ENCODE measurements at places on chromosomes 7 and 10. TPM values are rescaled to one million over a fixed set of nuclear protein-coding genes. Genes with fewer than 3 reads are reported as not detected.

The DYNC1I1 gene
- total RNA-seq = not detected

GRCh38 chr7:22579961-22580360 lies 80.0 kb upstream of the STEAP1B start:
- no peak for DNase-seq

GRCh38 chr10:77185696-77186095 lies 451.9 kb downstream of the KCNMA1 start:
- no peak for DNase-seq

DNA sequence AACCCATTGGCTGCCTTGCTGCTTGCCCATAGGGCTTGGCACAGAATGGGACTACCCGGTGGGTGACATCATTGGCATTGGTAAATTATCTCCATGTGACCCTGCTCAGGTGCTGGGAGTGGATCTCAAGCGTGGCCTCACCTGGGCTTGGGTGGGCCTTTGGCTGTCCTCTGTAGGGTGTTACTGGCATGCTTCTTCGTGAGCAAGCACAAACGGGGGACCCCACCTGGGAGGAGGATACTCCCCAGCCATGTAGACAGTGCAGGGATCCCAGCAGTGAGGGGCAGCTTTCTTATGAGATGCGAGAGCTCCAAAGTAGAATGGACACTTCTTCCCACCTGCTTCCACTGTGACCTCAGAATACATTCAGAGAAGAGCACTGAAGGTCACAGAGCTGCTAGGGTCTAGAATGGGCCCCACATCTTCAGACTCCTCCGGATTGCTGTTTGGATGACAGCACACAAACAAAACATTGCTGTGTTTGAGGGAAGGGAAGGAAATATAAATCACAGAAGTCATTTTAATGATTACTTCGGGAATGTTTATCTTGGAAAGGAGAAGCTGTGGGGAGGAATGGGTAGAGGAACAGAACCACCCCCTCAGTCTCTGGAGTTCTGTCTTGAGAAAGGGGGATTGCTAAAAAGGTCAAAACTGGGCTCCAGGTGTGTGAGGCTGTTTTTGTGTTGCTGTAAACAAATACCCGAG lies 75.9 kb downstream of the SH2D4B start:
- DNase-seq = no peak

DNA sequence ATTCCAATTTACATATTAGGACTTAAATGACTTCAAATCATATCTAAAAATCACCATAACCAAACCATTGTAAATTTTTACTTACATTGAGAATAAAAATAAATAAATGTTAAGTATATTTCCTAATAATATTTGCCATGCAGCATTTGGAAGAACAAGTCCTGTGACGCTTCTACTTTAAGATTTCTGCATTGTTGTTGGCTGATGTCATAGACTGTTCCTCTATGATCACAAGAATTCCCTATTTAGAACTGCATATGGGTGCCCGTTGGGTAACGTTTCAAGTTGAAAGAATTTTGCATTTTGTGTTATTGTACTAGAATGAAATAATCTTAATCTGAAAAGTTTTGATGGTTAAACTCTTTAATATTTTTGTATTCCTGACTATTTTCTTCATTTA lies 5.1 kb upstream of the ITGB1 start:
- DNase-seq = no peak

DNA sequence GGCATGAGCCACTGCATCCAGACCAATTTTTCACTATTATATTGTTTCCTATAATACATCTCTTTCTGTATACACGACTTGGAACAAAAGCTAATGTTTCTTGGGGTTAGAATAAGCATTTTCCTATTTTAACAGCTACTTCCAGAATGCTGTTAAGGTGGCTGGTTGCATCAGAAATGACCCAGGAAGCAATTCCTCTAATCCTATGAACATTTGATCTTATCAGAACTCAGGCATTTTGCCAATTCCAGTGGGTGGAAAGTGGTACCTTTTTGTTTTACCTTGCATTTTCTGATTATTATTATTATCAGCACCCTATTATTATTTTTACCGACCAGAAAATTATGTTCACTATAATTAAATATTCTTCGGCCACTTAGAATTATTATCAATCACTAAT lies 73.3 kb downstream of the NDUFB2 start:
- no peak for DNase-seq

- no peak for DNase-seq
Measured at GRCh38 chr7:88104732-88105131, 115.1 kb downstream of the SRI start.

- no peak for DNase-seq
Measured at GRCh38 chr10:90007226-90007625, 305.8 kb downstream of the KIF20B start.

GRCh38 chr10:117312430-117312829 lies 62.8 kb downstream of the PDZD8 start:
- no peak for DNase-seq

GRCh38 chr7:155222573-155222972 lies 75.1 kb upstream of the INSIG1 start:
- no peak for DNase-seq

DNA sequence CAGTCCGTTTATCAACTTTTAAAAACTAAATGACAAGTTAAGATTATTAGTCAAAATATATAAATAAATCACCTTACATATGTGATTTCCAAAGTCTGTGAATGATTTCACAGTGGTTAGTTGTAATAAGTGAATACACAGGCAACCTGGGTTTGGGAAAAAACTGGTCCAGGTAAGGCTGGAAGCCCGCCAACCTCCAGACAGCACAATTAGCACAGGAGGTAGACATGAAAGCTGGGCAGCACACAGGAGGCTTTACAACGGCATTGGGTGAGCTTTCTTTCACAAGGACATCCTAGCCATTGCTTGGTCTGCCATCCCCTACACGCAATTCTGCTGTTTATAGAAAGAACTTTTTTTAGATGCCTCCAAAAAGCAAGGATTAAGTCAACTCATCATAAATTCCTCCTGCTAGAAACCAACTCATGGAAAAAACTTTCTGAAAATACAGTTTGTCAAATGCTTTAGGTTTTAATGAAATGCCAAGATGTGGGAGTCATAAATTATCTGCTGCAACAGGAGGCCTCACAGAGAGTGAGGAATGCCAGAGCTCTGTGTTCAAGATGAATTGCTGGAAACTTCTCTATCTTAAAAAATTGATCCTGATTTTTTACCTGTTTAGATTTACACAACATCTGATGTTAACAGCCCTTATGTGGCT lies 346.8 kb upstream of the NFE2L3 start:
- no peak for DNase-seq

The TSPAN33 gene
- 18.7 TPM for total RNA-seq

The OR2A5 gene
- total RNA-seq = not detected

- no peak for DNase-seq
Measured at GRCh38 chr10:3393958-3394357, 221.4 kb upstream of the PITRM1 start.

GRCh38 chr7:122315507-122316466 lies 11.2 kb upstream of the FEZF1 start:
- no peak for DNase-seq

The SEMA3E gene
- total RNA-seq = not detected

The CAV2 gene
- not detected for total RNA-seq

The ADAM12 gene
- total RNA-seq = 0.08 TPM

DNA sequence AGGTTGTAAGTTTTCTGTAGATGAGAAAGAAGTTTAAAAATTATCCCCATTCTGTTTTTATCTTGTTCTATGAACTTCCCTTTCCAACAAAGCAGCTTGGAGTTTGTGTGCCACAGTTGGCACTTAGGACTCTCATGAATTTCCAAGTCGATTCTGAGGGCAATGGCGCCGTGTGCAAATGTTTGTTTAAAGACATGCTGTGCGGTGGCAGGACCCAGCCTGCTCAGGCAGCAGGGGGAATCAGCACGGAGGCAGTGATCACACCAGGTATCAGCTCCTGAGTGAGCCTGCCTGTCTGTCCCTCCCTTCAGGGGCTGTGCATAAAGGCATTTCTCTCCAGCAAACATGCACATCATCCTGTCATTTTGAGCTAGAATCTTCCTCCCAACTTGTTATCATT lies 109.8 kb upstream of the WDR11 start:
- no peak for DNase-seq

DNA sequence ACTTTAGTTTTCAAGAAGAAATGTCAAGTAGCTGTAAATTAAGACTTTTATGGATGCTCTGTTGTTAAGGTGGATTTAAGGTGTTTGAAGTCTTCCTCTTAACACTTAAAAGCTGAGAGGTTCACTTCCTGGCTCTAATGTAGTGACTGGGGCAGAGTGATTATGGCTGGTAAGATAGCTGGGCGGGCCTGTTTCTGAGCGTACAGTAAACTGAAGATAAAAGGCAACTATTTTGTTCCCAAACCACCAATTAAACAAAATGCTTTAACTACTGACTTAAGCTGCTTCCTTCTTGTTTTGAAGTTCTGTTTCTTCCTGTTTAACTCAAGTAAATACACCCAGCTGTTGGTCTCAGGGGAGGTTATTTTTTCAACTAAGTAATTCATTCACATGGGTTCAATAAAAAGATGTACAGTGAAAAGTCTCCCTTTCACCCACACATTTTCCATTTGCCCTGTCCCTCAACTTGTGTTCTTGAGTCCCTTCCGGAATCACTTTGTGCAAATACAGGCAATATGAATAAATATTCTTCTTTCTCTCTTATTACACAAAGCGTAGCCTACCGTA lies 19.3 kb downstream of the VWA2 start:
- no peak for DNase-seq

The OR2A12 gene
- not detected for total RNA-seq

- DNase-seq = peak; percentile 42
Measured at GRCh38 chr10:98041352-98042043, 11.1 kb upstream of the CRTAC1 start.

- DNase-seq = no peak
Measured at GRCh38 chr7:26417911-26418413, 126.3 kb downstream of the SNX10 start.

The NODAL gene
- not detected for total RNA-seq

DNA sequence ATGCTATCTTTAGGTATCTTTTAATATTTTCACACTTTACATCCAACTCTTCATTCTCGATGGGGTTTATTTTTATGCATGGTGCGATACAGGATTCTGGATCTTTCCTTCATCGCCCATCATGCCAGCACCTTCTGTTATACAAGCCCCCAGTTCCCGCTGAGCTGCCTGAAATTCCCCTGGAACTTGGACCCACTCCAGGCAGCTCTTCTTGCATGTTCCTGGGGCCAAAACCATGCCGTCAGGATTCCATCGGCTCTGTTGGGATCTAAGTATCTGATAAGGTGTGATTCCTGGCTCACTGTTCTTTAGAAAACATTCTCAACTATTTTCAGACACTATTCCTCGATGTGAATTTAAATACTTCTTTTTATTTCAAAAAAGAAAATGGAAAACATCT lies 40.5 kb upstream of the PPP2R2D start:
- no peak for DNase-seq

DNA sequence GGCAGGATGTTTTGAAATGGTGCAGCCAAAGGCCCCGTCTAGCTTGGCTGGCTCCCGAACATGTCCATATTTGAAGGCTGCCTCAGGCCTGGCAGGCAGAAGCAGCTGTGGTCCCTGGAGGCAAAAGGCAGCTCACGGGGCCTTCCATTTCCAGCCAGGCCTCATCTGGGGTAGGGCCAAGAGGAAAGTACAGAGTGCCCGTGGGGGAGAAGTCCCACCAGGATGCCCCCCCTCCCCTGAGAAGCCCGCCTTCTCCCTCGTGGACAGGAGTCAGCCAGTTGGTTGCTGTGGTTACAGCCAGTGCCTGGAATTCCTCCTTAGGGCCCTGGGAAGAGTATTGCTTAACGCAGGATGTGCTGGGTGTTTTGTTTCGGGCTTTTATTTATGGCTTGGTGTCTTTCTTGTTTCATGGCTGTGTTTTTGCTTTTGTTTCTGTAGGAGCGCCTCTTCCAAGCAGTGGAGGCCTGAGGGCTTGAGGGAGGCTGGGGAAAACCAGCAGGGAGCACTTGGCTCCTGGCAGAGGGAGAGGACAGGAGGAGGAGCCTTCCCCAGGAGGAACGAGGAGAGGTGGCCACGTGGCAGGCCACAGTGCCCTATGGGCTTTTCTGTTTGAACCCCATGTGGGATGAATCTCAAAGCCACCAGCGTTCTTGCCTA lies 45.4 kb downstream of the CHST3 start:
- no peak for DNase-seq

The TRIM50 gene
- total RNA-seq = not detected

DNA sequence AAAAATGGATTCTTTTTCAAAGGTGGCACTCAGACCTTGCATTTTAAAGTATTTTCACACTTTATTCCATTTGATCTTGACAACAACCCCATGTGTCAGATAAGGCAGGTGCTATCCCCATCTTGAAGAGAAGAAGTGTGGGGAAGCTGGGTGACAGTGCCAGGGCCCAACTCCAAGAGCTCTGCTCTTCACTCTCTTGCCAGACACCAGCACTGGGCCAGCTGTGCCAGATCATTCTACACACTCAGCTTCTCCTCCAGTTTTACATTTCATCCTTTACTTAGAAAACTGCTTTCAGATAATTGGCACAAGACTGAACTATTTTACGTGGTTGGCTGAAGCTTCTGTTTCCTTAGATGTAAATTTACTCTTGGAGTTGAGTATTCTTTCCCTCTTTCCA lies 64.4 kb downstream of the ENO4 start:
- DNase-seq = no peak

DNA sequence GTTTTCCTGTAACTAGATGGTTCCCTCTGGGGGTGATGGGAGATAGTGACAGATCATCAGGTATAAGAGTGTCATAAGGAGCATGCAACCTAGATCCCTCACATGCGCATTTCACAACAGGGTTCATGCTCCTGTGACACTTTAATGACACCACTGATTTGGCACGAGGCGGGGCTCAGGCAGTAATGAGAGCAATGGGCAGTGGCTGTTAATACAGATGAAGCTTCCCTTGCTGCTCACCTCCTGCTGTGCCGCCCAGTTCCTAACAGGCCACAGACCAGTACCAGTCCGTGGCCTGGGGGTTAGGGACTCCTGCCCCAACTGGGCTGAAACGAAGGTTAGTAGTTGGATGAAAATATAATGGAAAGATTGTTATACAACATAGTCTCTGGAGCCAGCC lies 201.6 kb upstream of the LRRN3 start:
- DNase-seq = no peak

GRCh38 chr7:121366852-121367431 lies 29.2 kb downstream of the FAM3C start:
- DNase-seq = no peak

DNA sequence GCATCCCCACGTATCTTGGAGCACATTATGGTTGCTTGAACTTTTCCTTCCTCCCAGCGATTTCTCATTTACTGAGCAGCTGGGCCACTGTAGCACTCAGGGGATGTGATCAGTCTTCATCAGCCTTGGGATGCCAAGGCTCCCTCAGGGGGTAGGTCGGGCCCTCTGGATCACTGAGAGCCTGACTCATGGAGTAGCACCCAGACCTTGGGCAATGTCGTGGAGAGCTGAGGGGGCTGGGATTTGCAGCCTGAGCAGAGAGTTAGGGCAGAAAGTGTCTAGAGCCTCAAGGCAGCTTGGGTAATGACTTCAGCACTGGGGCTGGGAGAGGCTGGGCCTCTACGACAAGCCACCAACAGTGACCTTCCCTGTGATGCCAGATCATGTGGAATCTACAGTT lies 86.5 kb upstream of the CXCL12 start:
- DNase-seq = no peak

All from activated naive CD8-positive, alpha-beta T cell treated with anti-CD3 and anti-CD28 coated beads for 36 hours (primary cell).